Naive B cell (primary cell): ENCODE measurements at places on chromosomes 4 and X.

DNA sequence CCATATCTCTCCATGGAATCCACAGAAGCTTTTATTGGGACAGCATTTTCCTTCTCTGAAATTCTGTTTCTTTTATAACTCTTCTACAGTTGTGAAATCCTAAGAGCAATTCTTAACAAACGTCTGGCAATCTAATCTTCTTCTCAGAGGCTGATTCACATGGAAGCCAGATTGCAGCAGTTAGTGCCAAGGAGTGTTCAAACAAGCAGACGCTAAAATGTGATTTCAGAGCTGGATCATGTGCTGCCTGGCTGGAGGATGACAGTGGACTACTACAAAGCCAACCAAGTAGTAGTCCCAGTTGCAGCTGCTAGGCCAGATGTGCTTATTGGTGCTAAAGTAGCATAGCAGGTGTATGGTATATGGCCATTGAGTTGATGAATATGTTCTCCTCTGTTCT lies 27.7 kb upstream of the GLRB start:
- DNase-seq: no peak

DNA sequence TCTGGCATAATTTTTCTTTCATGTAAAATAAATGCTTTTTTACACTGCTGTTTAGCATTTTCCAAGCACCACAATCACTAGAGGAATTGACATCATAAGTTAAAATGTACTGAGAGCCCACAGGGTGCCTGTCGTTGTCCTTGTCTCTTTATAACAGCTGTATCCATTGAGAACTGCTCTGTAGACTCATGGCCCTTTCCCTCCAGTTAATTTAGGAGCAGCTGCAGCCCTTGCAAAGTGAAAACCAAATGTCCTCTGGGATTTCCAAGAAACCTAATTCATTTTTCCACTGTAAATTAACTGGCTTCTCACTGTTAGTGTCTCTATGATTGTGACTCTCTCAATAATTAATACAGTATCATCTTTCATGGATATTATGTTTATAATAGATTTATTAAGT lies 185.9 kb downstream of the SLC4A4 start:
- no peak for DNase-seq

DNA sequence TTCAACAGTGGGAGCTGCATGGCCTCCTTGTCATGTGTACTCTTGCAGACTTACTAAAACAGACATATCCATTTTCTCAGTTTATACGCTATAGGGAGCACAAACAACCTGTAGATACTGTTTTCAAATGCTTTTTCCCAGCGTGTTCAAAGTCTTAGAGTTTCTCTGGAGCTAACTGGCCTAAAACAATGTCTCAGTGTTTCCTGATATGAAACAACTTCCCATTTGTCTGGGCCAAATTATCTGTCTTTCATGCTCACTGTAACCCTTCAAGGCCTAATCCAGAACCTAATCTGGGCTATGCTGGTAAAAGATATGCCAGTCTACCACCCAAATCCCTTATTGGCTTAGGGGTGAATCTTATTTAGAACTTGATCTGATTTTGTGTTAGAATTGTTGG lies 38.8 kb downstream of the RAB40A start:
- DNase-seq: no peak

- no peak for DNase-seq
Measured at GRCh38 chr4:131644619-131645018, 1504.5 kb upstream of the PCDH10 start.

GRCh38 chr4:187387739-187388138 lies 607.8 kb upstream of the ZFP42 start:
- DNase-seq: no peak

DNA sequence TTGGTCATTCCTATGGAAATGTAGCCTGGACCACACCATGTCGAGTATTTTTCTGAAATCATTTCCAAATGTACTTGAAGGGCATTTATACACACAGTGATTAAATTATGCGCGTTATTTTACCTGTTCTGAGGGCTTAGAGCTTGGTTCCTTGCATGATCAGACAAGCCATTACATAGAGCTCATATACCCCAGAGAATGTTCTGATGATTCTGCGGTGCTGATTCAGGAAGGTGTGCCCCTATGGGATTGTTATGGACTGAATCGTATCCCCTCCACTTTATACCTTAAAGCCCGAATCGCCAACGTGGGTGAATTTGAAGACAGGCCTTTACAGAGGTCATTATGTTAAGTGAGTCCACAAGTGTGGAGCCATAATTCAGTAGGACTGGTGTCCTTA lies 848.9 kb downstream of the TRIML1 start:
- no peak for DNase-seq

DNA sequence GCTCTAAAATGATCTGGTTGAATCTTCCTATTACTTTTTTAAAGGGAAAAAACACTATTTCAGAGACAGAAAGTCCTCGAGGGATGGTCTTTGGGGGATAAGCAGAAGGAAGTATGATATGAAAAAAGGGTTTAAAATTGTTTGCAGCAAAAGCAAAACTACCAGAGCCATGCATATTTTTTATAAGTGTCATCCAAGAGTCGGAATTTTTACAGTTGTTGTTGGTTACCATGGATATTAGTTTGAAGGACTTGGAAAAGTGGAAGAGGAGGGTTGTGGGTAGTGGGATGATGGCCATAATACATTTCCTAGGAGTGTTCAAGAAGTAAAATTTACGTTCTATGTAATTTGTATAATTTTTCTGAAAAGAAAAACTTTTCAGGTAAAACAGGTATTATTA lies 134.4 kb downstream of the PCDH7 start:
- DNase-seq: no peak
